NCI-H1105 (cell line): ENCODE measurements at places on chromosomes 3 and 15.

GRCh38 chr15:73015493-73015892, 36.8 kb upstream of the NEO1 start:
- DNase-seq: no peak

DNA sequence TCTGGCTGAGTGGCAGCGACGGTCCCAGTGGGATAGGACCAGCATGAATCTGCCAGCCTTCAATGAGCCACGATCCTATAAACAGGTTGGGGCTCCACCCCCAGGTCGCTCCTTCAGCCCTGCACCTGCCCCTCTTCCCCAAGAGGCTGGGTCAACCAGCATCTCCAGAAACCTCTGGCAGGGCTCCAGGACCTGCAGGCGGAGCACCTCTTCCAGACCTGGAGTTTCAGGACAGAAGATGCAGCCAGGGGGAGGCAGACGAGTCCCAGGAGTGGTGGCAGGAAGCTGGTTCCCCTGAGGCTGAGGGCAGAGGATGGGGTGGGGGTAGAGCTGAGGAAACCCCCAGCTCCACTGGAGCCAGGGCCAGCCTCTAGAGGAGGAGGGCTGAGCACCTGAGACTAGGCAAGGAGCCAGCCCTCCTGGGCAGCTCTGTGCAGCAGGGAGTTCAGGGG, at the start of gene PLA2G4D:
Gene PLA2G4D, minus strand, starts transcription at position 51 of the 452 bp plus-strand sequence. CDS start 103 bp downstream, outside the sequence.
- DNase-seq: peak; percentile 93

GRCh38 chr15:85423256-85423655, 42.9 kb downstream of the AKAP13 start:
- DNase-seq: no peak

DNA sequence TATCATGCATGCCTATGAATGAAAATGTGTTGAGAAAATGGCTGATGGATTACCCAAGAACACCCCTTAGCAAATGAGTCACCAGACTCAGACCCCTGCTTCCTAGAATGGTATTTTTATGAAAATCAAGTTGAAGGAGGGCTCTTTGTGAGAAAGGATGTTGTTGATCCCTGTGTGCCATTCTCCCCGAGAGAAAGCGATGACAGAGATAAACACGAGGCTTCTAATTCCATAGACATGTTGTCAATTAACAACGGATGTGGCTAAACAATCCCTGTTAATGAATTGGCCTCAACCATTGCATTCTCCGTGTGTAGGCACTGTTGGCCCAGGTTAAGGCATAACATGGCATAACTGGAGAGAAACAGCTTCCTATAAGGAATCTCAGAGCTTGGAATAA, 5.8 kb upstream of the OXTR start:
- no peak for DNase-seq

DNA sequence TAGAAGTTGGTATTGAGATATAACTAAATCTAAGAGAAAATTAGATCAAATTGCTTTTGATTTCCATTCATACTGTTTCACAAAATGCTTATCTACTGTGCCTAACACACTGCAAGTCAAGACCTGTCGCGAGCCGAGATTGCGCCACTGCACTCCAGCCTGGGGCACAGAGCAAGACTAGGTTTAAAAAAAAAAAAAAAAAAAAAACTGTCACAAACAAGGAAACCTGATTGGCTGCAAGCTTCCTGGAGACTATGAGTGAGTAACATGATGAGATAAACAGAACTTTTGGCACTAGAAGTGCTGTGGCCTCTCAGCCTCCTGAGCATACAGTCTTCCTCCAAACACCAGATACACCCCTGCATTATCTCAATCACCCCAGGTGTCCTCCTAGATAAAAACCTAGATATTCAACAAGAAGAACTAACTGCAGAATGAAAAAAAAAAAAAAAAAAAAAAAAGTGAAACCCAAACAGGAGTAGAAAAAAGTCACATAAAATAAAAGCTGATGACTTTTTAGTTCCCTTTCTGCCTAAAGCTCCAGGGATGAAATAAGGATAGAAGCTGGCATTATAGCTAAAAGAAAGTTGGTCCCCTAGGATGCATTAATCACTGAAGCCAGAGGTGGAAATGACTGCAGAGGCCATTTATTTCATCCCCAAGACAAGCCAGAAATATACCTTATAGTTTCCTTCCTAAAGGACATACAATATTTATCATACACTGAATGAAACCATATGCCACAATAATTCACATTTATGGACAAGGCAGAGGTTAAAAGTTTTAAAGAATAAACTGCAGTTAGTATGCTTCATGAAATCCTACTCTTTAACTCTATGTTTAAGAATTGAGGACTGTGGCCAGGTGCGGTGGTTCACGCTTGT, 82.4 kb downstream of the P3H2 start:
- peak; percentile 83 for DNase-seq

- DNase-seq: no peak
Observed at GRCh38 chr3:41848753-41849574, 112.9 kb downstream of the ULK4 start.

DNA sequence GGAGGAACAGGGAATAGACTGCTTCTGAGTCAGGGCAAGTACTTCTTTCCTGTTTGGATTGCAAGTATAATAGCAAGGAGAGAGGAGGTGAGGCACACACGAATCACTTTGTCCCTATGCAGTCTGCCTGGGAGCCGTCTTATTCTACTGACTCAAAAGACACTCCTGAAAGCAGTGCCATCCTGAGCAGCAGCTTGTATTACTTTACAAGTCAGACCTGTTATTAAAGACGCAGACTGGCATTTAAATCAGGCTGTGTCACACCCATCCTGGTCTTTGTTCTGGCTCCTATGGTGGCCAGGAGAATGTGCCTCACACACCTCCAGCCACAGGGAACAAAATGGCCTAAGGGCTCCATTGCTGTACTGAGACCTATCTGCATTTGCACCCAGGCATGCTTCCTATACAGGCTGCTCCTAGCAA, 17.9 kb upstream of the SQOR start:
- no peak for DNase-seq

DNA sequence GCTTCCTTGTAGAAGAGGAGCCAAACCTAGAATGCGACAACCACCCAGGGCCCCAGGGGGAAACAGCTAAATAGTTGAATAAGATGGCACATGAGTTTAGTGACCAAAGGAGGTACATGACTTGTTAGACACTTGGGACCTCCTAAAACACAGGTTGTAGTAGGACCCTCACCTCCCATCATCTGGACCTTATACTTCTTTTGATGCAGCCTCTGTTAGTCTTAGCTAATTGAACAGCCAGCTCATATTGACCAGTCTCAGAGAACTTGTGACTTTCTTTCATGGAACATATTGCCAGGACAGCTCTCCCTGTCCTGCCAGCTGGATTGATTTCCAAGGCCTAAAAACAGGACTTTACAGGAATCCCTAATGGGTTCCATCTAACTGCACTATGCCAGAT, 45.0 kb downstream of the SPSB4 start:
- no peak for DNase-seq

DNA sequence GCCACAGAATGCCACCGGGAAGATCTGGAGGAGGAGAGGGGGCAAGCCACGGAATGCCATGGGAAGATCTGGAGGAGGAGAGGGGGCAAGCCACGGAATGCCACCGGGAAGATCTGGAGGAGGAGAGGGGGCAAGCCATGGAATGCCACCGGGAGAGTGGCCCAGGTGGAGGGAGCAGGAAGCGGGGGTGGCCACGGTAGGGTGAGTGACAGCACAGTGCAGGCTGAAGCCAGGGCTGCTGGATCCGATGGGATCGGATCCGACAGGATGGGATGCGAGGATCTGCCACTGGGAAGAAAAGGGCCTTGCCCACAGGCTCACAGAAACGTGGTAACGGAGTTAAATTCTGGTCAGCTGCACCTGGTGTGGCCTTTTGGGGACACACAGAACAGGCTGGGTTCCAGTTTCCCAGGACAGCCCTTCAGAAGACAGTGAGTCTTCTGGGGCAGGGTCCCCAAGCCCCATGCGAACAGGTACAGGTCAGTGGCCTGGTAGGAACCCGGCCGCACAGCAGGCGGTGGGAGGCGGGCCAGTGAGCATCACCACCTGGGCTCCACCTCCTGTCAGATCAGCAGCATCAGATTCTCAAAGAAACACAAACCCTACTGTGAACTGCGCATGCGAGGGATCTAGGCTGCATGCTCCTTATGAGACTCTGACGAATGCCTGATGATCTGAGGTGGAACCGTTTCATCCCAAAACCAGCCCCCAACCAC, 58.8 kb downstream of the XXYLT1 start:
- no peak for DNase-seq

DNA sequence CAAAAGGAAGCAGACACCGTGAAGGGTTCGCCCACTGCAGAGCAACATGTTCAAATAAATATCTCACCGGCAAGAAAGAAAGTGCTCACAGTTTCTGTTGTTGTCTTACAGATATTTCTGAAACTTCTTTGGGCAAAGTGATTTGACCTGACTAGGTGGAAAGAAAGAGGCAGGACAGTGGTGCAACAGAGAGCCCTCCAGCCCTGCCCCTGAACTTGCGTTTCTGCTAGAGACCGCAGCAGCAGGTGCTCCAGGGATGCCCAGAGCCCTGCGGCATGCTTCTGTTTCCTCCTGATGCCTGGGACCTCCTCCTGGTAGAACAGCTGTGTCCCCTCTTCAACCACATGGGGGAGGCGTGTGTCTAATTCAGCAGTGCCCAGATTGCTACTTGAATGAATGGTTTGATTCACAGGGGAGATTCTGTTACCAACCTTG, 123.4 kb downstream of the ATP10A start:
- DNase-seq: no peak

DNA sequence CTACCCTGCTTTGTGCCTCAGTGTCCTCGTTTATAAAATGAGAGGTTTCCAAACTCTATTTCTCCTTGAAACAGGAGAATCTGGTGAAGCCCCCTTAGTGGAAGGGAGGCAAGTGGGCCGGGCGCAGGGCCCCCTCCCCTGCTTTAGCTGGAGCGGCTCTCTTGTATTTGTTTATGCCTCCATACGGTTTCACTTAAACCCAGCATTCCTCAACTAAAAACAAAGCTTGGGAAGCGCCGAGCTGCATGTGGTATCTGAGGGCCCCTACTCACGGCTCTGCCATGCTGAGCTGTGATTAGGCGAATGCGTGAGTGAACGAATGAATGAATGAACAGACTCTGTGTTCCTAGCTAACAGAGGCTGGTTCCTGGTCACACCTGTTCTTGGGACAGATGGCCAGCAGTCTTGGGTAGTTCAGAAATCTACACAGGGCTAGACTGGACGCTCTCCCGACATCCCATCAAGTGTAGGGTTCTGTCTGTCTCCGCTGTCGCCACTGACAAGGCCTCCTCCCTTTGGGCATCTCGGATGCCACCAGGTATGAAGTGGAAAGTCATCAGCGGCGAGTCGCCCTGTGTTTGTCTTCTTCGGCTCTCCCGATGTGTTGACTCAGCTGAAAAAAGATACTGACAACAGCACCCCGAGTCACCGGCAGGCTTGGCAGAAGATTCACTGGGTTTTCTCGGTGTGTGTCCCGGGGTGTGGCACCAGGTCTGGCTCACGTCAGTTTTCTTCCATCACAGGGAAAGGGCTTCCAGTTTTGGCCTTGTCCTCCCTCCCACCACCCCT, 42.4 kb upstream of the VPS8 start:
- DNase-seq: no peak

DNA sequence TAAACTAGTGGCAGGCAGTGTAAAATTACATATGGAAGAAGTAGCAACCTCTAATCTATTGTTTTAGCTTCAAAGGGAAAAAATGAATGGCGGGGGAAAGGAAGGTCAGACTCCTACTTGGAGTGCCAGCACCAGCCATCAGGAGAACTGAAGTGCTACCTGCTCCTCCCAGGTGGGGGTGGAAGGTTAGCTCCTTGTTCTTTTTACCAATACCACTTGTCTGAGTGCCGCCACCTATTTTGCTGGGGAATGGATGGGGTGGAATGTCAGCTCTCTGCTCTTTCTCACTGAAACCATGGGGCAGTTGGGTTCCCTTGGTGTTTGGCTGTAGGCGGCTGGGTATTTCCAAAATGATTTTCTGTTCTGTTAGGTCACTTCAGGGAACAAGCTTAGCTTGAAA, 428.7 kb upstream of the EPHA3 start:
- DNase-seq: no peak

DNA sequence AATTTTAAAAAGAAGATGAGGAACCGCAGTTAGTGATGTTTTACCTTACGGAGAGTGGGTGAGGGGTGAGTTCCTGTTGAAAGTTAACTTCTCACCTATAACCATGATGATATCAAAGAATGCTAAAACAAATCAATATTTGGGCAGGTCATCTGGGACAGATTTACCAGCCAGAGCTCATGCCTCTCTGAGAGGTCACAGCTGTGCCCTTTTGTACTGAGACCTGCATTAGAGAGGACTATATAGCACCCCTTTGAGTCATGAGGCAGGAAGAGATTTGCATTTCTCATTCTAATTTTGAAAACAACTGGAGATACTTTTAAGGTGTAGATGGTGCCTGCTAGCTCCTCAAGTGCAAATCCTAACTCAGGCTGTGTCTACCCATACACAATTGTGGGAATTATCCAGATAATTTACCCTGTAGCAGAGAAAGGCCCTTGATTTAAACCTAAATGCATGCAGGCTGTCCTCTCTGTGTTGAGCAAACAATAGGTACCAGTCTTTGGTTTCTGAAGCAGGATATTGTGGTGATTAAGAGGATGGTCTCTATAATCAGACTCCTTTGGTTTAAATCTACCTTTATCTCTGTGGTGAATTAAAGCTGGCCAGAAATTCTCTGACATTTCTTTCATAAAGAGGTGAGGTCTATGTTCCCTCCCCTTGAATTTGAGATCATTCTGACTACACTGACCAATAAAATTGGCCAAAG, 5.8 kb upstream of the TM4SF4 start:
- DNase-seq: no peak

DNA sequence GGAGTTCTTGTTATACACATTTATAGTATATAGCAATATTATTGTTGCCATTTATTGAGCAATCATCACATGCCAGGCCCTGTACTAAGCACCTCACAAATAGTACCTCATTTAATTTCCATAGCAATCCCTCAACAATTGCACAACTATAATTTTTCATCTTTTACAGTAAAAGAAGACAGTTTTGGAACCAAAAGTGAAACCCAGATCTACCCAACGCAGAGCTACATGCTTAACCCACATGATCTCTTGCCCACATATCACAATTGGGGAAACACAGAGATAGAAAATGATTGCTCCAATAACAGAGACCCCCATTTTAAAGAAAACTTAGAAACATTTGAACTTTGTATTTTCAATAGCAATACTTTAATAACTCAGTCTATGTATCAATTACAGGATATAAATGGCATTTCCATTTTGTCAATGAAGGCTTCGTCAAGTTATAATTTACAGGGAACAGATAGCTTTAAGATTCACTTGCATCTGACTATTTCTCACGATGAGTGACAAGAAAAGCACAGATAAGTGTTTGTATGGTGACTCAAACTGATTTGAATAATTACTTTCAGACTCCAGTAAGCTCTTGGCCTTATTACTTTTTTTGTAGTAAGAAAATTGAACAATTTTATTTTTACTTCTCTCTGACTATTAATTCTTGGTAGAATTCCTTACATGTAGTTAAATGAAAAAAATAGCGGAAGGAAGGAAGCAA, 38.7 kb upstream of the CCDC50 start:
- no peak for DNase-seq
